Left lung (tissue), 14 donors: ENCODE measurements at places on chromosomes 4 and X.

- no peak for DNase-seq
Measured at GRCh38 chr4:81498551-81499099, 26.9 kb upstream of the RASGEF1B start.

DNA sequence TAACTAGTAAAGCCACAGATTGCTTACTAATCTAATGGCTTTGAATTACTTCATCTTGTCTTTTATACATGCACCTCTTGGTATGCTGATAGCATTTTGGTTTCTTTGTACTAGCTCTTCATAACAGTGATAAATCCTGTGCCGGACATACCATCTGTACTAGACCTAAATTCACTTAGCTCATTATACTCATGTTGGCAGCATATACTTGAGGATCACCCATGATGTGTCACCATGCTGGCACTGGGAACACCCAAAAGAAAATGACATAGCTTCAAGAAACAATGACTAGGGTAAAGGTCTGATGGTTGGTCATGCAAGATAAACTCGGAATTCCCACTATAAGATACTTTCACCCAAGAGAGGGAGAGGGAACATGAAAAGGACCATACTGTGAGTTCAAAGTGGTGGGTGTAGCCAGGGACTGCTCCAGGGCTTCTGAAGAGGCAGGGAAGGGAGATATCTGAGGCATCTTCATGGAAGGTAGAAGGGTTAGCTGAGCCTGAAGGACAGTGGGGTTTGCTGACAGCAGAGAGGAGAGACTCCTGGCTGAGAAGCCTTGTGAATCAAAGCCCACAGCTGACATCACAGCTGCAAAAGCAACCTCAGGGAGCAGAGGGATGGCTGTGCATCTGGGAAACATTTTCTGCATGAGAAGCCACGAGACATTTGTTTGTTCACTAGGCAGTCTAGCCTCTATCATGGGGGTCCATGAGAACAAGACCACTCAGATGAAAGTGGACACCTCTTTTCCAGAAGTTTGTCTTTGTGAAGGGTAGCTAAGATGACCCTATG, 314.2 kb downstream of the RAB28 start:
- DNase-seq: no peak

DNA sequence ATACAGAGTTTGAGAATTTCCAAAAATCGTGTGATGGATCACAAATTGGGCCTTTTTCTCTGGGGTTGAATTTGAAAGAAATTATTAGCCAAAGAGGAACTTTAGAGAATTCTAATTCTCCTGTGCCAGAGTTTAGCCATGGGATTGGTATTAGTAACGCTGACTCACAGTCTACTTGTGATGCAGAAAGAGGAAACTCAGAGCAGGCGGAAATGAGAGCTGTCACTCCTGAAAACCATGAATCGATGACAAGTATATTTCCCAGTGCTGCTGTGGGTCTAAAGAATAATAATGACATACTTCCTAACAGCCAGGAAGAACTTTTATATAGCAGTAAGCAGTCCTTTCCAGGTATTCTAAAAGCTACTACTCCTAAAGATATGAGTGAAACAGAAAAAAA, 64.9 kb downstream of the N4BP2 start:
- DNase-seq: peak; percentile 25

DNA sequence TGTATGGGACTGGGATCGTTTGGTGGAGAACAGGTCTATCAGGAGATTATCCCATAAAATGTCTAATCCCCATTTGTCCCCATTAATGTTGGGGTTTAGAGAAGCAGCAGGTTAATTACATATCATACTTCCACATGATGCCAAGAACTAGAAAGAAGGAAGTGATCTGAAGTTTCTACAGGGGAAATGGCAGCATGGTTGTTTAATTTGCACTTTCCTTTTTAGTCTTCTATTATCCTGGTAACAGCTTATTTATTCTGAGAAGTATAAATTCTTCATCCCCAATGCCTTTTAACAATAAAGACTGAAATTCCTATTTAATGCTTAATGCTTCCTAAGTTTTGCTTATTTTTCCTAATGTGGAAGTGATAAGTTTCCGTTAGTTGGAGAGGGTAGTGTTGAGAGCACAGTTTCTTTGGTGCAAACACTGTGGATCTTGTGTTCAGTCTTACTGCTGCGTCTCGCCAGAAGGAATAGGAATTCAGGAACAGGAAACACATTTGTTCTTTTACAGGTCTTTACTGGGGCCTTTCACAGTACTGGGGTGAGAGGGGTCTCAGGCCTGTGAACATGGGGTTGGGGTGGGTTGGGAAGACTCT, 59.5 kb upstream of the TADA2B start:
- no peak for DNase-seq

DNA sequence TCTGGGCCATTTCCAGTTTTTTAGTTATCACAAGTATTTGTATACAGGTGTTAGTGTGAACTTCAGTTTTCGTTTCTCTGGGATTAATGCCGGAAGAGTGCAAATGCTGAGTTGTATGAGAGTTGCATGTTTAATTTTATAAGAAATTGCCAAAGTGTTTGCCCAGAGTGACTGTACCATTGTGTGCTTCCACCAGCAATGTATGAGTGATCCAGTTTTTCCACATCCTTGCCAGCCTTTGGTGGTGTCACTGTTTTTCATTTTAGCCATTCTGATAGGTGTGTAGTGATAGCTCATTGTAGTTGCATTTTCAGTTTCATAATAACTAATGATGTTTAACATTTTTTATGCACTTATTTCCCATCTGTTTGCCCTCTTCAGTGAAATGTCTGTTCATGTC, 18.4 kb downstream of the PLS3 start:
- no peak for DNase-seq

- peak; percentile 89 for DNase-seq
Measured at GRCh38 chrX:40152741-40153344, 55.1 kb upstream of the BCOR start.

DNA sequence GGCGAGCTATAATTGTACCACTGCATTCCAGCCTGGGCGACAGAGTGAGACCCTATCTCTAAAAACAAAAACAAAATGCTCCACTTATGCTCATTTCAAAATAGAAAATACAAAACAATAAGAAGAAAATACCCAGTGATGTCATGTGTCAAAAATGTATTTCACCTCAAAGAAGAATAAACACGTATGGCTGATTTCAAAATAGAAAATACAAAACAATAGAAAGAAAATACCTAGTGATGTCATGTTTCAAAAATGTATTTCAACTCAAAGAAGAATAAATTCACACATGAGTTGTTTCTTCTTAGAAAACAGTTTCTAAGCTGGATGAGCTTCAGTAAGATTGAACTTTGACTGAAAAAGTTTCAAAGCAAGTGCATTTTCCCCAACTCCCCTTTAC, 20.3 kb upstream of the PDCL2 start:
- no peak for DNase-seq

DNA sequence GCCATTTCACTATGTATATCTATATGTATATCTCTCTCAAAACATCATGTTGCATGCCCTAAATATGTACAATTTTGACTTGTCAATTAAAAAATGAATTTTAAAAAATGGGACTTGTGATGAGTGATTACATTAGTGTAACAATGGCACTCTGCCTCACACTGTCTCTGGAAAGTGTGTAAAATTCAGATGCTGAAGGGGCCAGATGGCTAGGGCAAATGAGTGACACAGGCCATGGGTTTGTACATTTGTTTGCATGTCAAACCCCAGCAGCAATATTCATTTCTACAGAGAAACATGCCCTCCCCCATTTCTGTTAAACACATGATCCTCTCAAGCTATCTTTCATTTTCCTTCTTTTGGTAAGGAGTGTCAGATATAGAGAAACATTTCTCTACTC, 8.1 kb downstream of the SCARB2 start:
- no peak for DNase-seq

GRCh38 chr4:168857546-168858314, 152.3 kb downstream of the CBR4 start:
- DNase-seq: no peak

DNA sequence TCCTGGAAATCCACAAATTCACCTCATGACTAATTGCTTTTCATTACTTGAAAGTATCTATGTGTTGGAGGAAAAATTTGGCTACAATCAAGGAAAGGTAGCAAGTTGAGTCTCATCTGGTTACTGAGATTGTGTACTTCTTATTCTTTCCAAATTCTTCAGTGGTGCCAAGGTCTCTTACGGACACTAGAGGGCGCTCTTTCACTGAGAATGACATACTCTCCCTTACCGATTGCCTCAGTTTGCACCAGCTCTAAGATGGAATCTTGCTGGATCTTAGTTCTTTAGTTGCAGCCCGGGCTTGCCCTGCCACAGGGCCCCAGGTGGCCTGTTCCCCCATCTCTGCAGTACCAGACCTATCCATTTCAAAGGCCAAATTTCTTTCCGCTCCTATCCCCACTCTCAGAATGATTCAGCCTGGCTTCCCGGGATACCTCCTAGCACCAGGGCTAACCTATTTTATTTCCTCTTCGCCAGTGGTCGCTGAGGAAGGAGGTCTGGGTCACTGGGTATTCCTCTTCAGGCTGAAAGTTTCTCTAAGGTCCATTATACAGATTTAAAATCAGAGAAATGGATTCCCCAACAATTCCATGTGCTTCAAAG, 24.6 kb upstream of the GPR50 start:
- peak; percentile 29 for DNase-seq

DNA sequence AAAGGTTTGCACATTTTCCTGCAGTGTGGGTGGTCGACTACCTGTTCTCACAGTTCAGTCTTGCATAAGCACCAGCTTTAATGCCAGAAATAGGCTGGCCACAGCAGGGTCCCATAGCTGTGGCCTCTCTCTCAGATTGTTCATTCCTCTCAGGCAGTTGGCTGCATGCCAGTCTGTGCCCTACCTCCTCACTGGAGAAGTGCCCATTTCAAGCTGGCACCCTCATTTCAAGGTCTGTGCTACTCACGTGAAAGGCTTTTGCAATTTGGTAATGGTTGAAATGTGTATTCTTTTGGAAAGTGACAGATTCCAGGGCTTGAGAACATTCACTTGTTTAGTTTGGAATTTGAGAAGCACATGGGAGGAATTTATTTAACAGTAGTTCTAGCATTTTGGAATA, 28.9 kb upstream of the MTMR1 start:
- no peak for DNase-seq

DNA sequence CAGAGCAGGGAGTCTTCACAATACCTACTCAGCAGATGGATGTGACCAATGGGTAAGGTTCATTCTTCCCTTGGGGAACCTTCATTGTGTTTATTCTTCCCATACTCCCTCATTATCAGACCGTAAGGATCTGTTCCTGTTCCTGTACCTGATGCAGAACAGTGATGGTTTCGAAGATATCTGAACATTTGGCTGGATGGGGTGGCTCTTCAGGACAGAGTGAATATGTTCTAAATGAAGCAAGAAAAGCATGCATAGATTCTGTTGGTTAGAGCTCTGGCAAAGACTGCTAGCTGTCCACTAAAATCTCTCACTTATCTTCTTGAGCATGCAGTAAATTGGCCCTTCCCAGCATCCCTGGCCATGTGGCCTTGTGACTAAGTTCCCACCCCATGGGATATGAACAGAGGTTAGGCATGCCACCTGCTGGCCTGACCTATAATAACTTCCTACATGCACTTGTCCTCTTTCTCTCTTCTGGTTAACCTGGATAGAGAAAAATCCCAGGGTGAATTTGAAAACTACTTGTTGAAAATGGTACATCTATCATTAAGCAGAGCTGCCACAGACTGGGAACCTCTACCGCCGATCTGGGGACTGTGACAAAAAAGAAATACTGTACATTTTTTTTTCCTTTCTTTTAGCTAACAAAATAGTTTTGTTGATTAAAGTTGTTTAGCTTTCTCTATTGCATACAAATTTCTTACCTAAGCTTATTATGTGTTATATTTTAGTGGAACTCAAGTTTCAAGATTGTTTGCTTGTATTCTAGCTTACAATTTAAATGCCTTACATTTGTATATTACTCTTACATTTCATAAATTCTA, 60.0 kb upstream of the BANK1 start:
- DNase-seq: peak; percentile 49

GRCh38 chr4:100187781-100188180, 2.5 kb downstream of the DDIT4L start:
- no peak for DNase-seq

- DNase-seq: no peak
Measured at GRCh38 chrX:41314881-41315280, 19.1 kb upstream of the DDX3X start.

GRCh38 chr4:187558391-187558790, 437.2 kb upstream of the ZFP42 start:
- no peak for DNase-seq

- DNase-seq: no peak
Measured at GRCh38 chr4:173855015-173855414, 325.0 kb upstream of the HAND2 start.

- DNase-seq: no peak
Measured at GRCh38 chr4:101339332-101339731, 8.0 kb downstream of the PPP3CA start.

- no peak for DNase-seq
Measured at GRCh38 chrX:20666331-20666730, 399.6 kb upstream of the RPS6KA3 start.
